ENCODE measurements at places on chromosomes 1 and 21. TPM values are rescaled to one million over a fixed set of nuclear protein-coding genes. Genes with fewer than 3 reads are reported as not detected.

The MTF2 gene
- total RNA-seq, result 46.3 TPM

The FCN3 gene
- not detected for total RNA-seq

The SLC35A3 gene
- 29.6 TPM for total RNA-seq

The NIBAN1 gene
- total RNA-seq, result 1.4 TPM

The ERO1B gene
- total RNA-seq, result 21.2 TPM
